ENCODE measurements at places on chromosomes 4 and X.

- DNase-seq: no peak
These were observed 4.8 kb upstream of the KIAA0232 start for GRCh38 chr4:6777636-6778281.

GRCh38 chrX:150212672-150213480, 150.2 kb upstream of the MAMLD1 start:
- DNase-seq: no peak

GRCh38 chr4:6548201-6548881, 26.6 kb upstream of the MAN2B2 start:
- no peak for DNase-seq

DNA sequence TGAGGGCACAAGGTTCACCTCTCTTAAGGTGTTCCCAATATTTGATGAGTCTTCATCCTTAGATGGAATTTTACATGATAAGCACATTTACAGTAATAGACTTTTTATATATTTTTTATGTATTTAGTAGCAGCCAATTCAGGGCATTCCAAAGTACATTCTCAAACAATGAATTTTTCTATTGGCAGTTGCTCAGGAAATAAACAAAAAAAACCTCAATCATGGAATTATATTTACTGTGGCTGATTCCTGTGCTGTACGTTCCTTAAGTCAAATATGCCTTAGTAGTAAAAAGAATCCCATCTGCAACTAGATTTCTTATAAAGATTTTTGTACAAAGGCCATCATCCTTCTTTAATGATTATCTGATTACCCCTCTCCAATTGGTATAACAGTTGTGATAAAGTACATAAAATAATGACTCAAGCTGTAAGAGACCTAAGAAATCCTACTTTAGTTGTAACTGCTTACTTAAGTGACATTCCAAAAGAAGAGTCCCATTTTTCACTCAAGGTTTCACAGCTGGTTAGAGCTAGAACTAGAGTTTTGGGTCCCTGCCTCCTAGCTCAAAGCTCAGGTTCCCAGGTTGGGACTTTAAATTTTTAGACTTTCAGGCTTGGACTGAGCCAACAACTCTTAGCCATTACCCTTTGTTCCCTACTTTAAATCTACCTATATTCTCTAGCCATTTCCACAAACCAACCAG, 152.7 kb downstream of the FHIP1A start:
- DNase-seq: no peak

- DNase-seq: no peak
These were observed 258.1 kb upstream of the NEIL3 start for GRCh38 chr4:177051473-177052060.

GRCh38 chr4:5883916-5884315, 9.0 kb downstream of the CRMP1 start:
- DNase-seq: no peak

DNA sequence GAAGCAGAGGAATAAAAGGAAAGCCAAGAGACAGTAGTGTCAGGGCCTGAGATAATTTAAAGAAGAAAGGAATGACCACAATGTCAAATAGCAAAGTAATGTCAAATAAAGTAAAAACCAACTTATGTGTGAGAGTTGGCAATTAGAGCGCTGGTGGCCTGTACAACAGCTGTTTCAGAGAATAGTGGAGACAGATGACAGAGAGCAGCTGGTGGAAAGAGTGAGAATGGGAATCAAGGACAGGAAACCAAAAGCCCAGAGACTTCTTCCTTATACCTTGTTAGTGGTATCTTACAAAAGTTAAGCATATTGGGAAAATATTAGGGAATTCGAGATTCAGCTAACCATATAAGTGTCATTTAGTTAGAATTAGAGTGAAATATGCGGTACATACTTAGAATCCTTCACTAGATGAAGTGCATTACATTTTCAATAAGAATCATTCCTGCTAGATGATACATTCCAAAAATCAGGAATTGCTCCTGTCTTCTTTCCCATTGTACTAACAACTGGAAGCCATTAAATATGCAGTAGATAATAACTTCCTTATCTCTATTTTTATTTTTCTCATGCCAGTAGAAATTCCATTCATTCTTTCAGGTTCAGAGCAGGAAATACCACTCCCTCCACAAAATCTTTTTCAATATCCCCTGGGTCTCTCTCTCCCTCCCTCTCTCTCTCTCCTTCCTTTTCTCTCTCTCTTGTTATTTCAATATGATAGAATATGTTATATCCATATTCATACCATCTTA, 525.4 kb downstream of the CENPC start:
- DNase-seq: no peak

GRCh38 chrX:41718481-41719235, 5.3 kb upstream of the GPR82 start:
- no peak for DNase-seq

DNA sequence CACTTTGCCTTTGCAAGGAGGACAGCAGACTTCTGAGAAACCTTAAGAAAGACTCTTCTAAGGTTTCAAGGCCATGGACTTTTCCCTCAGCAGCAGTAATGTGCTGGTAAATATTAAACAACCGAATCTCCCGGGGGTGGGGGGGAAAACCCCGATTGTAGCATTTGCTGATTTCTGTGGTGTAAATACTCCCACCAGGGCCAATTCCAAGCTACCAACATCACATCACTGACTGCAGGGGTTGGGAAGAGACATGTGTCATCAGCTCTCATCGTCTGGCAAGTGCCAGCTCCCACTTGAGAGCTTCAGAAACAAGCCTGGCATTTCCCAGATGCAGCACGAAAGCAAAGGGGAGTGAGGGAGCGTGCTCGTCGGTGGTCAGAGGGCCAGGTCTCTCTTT, 101.2 kb downstream of the BCOR start:
- DNase-seq: no peak
